ENCODE measurements at places on chromosomes 3 and 15. TPM values are rescaled to one million over a fixed set of nuclear protein-coding genes. Genes with fewer than 3 reads are reported as not detected.
A peak's percentile ranks its signal among the peaks of the same experiment; 100 is the strongest.

DNA sequence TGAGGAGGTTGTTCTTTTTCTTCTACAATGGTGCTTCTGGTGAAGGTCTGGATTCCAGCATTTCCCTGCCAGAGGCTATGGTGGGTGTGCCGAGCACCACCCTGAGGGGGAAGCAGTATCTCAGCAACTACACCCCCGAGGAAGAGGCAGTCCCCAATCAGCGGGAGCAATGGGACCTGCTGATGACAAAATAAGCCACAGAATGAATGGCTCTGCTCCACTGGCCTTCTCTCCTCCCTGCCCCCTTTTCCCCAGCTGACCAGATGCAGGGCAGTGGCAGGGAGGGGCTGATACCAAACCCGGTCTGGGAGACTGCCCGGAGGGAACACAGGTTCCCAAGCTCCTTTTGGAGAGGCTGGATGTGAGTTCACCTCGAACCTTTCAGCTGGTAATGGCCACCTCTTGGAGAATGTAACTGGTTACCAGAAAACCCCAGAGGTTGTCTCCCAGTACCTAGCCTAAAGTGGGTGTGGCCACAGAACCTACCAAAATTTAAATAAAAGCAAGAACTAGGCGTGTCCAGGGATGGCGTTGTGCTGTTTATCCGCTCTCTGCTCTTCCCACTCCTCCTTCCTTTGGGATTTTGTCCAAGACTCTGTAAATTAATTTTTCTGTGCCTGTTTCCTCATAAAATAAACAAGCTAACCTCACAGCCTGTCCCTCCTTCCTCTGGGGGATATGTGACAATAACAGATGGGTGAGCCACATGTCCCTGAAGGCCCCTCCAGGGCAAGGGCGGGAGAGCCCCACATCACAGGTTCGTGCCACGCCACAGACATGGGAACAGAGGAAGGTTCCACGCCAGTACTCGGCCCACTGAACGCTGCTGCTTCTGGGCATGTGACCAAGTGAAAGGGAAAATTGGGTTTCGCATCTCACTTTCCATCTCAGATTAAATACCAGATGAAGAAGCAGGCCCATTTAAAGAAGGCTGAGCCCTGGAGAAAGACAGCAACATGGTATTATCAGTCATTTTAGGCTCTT is 35.1 kb upstream of the SPTBN5 start:
- no peak for ATAC-seq

- ATAC-seq: no peak
These were observed 104.9 kb downstream of the SOX14 start for GRCh38 chr3:137869022-137869421.

- ATAC-seq: no peak
These were observed 200.7 kb downstream of the KCNH8 start for GRCh38 chr3:19348941-19349564.

- no peak for ATAC-seq
These were observed 33.7 kb downstream of the ADCY5 start for GRCh38 chr3:123414973-123415775.

- no peak for ATAC-seq
These were observed 38.0 kb downstream of the RAB7A start for GRCh38 chr3:128763967-128764366.

DNA sequence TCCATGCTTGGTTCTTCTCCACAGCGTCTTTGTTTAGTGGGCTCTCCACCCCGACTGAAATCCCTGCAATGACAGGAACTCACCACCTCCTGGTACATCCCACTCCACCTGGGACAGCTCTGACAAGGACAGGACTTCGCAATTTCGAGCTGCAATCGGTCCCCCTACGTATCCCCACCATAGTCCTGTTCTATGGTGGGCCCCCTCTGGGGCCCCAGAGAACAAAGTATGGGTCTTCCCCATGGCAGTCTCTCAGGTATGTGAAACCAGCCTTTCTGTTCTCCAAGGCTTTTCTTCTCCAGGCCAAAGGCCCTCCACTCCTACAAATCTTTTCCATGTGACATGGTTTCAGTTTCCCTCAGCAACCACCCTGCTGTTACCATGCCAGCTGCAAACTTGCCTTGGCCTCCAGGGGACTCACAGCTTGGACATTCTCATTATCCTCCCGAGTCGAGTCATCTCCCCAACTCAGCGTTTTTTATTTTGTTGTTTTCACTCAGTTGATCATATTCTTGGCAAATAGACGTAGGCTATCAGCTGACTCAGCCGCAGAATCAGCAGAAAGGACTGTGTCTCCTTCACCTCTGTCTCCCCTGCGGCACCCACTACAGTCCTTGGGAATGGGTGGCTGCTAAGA is 233.3 kb downstream of the OPA1 start:
- peak; percentile 96 for ATAC-seq

DNA sequence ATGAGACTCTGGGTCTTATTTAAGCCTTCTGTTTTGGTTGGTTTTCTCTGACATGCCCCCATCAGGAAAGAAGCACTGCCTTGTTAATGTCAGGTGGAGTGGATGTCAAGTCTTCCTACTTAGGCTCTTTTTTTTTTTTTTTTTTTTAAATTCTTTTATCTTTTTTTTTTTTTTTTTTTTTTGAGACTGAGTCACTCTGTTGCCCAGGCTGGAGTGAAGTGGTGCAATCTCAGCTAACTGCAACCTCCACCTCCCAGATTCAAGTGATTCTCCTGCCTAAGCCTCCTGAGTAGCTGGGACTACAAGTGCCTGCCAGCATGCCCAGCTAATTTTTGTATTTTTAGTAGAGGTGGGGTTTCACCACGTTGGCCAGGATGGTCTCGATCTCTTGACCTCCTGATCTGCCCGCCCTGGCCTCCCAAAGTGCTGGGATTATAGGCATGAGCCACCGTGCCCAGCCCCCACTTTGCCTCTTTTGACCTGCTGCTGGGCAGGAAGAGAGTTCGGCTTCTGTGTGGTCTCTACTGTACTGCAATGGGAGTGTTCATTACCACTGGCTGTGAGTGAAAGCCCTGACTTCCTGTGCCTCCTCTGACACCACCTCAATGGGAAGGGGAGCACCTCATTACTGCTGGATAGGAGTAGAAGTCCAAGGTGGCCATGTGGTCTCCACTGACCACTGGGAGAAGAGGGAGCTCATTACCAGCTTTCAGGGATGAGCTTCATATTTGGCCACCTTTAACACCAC is 10.9 kb downstream of the CTDSPL start:
- ATAC-seq: no peak

- ATAC-seq: no peak
These were observed 25.0 kb downstream of the SRGAP3 start for GRCh38 chr3:9224490-9224889.

DNA sequence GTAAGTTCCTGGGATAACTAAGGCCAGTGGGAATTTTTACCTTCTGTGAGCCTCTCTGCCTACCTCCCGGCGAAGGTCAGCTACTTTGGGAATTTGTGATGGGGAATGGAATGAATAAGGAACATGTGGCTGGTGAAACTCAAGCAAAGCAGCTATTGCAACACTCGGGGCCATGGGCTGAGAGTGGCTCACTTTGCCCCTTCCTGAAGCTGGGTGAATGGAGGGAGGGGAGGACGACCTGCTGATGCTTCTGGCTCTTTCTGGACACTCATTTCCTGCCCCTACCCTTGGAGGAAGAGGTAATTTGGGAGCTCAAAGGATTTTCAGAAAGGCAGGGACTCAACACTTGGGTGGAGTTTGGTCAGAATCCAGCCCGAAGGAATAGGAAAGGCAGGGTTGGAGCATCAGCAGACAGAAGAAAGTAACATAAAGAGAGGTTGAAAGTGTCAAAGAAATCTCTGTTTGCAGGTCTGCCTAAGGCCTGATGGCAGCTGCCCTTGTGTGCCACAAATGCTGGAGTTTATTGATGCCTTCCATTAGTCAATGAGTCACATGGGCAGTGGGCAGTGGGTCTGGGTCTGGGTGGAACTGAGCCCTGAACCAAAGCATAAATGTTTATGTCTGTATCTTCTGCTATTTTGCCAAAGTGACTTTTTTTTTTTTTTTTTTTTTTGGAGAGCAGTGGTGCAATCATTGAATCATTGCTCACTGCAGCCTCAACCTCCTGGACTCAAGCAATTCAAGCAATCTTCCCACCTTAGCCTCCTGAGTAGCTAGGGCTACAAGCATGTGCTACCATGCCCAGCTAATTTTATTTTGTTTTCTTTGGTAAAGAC is 12.4 kb downstream of the LAMP3 start:
- ATAC-seq: no peak

- ATAC-seq: no peak
These were observed 17.5 kb downstream of the LSG1 start for GRCh38 chr3:194654443-194654842.

DNA sequence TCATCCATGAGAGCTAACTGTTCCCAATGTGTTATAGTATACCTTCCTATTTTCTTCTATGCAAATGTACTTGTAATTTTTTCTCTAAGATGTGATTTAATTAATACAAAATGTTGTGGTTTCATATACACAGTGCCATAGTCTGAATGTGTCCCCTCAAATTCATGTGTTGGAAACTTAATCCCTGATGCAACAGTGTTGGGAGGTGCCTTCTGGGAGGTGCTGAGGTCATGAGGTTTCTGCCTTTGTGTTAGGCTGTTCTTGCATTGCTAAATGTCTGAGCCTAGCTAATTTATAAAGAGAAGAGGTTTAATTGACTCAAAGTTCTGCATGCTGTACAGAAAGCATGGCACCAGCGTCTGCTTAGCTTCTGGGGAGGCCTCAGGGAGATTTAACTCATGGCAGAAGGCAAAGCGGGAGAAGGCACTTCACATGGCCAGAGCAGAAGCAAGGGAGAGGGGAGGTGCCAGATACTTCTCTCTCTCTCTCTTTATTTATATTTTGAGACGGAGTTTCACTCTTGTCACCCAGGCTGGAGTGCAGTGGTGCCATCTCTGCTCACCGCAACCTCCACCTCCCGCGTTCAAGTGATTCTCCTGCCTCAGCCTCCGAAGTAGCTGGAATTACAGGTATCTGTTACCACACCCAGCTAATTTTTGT is 34.7 kb upstream of the BNIP2 start:
- no peak for ATAC-seq

GRCh38 chr3:32544894-32545293 is 25.8 kb downstream of the DYNC1LI1 start:
- no peak for ATAC-seq

DNA sequence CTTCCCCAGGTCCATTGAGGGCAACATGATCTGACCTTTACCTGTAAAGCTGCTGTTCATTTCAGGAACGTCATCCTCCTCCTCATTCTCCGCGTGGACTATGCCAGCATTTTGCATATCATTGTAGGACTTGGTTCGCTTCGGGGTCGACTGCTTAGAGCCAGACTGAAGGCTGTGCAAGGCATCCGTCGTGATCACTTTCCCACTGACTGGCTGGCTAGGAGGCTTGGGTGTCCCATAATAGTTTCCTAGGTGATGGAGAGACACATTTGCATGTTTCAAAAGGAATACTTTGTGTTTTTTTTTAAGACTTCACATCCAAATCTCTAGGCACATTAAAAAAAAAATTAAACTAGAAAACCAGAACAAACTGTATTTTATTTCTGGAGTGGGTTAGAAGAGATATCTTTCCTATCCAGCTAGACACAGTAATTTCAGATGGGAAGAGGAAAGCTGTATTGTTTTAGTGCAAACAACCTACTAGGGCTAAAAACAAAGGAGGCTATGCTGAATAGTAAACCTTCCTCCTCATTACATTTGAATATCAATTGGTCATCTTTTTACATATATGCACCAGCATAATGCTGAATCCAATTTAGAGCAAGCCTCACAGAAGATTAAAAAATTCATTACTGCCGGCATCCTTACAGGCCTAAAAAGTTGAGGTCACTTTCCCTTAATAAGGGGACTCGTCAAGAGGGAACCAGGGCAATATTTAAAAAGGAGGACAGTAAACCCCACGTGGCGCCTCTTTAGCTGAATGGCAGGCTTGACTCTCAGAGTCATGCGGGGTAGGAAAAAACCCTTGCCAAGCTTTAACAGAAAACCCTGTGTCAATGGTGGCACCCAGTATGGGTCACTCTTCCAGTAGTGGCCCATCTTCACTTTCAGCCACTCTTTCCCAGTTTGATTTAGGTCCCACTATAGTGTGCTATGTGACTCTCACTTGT is 559.9 kb downstream of the MAGI1 start:
- ATAC-seq: peak; percentile 87

DNA sequence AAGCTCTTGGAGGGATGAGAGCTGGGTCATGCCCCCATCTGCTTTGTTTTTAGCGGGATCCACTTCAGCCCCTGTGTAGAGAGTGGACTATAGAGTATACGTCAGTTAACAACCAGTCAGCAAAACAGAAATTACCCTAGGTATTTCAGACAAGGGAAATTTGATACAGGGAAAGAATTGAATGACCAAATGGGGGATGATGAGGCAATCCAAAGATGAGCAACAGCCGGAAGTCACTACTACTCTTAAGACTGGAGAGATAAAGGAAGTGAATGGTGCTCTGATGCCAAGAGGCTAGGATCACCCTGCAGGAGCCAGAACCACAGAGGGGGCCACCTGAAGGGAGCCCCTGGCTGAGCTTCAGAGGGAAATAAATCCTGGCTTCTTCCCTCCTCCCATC is 1.7 kb upstream of the GPR62 start:
- ATAC-seq: no peak

DNA sequence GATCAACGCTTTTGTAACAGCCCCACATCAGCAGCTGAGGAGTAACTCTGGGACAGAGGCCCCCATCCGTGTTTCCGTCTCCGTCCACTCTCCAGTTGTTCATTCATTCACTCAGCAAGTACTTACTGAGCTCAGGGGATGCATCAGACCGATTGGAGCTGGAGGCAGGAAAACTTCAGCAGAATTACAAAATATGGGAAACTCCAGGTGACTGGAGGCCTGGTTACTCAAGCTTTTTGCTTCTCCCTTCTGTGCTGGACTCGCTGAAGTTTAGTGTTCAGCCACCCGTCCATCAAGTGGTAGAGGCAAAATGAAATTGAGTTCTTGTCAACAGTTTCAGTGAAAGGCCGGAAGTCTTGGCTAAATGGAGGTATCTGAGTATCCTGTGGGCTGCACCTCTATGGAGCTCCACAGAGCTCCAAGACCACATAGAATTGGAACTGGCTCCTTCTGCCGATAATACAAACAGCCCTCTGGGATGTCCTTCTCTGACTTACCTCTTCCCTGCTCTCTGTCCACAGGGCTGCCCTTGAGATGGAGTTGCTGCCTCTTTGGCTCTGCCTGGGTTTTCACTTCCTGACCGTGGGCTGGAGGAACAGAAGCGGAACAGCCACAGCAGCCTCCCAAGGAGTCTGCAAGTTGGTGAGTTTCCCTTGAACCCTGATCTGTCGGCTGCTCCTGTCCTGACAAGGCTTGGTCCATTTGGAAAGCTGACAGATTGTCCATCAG is 14.7 kb downstream of the NRROS start:
- ATAC-seq: no peak

- ATAC-seq: no peak
These were observed 59.2 kb upstream of the HERC1 start for GRCh38 chr15:63892794-63893441.

The KIF7 gene
- total RNA-seq: 7.6 TPM

The FRMD4B gene
- 67.8 TPM for total RNA-seq

The KLHL6 gene
- 0.69 TPM for total RNA-seq

The LRRC3B gene
- 0.91 TPM for total RNA-seq

The DPPA4 gene
- total RNA-seq: 0.15 TPM

The MAP6D1 gene
- 0.27 TPM for total RNA-seq

The PPP1R14D gene
- total RNA-seq: not detected

The TEX264 gene
- 50.8 TPM for total RNA-seq

The FOXL2 gene
- 0.22 TPM for total RNA-seq

The GALNT15 gene
- total RNA-seq: 0.94 TPM
